Hindlimb muscle (tissue), 1 donor: ENCODE measurements at places on chromosomes 7 and 10. TPM values are rescaled to one million over a fixed set of nuclear protein-coding genes. Genes with fewer than 3 reads are reported as not detected.

- no peak for DNase-seq
Observed at GRCh38 chr7:50349963-50350944, 45.7 kb downstream of the IKZF1 start.

DNA sequence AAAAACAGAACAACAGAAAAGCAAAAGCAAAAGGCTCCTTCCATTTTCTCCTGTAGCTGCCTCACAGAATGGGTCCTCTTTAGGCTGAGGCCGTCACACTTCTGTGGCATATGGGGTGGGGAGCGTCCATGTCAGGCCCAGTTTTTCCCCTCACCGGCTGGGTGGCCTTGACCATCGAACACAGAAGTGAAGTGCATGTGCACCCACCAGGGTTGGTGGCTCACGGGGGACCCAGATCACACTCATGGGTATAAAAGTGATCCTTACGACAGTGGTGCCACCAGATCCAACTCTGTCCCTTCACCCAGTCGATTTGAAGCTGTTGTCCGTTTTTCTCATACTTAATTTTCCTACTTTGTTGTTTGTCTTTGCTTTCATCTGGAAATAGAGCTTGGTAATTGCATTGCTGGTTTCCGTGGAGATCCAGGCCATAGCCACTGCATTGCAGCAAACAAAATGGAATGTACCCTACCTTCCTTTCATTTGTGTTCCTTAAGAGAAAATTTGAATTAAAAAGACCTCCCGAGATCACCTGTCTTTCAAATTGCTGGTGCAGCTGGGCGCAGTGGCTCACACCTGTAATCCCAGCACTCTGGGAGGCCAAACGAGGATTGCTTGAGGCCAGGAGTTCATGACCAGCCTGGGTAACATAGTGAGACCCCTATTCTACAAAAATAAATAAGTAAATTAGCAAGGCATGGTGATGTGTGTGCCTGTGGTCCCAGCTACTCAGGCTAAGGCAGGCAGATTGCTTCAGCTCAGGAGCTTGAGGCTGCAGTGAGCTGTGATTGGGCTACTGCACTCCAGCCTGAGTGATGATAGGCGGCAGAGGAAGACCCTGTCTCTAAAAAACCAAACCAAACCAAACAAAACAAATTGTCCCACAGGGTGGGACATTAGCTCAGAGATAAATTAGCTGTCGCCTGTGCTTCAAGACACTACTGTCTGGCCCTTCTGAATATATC is 10.7 kb upstream of the GJD4 start:
- no peak for DNase-seq

HOXA6 gene
- 5.6 TPM for polyA plus RNA-seq

MYOZ1 gene
- 768 TPM for polyA plus RNA-seq

DNA sequence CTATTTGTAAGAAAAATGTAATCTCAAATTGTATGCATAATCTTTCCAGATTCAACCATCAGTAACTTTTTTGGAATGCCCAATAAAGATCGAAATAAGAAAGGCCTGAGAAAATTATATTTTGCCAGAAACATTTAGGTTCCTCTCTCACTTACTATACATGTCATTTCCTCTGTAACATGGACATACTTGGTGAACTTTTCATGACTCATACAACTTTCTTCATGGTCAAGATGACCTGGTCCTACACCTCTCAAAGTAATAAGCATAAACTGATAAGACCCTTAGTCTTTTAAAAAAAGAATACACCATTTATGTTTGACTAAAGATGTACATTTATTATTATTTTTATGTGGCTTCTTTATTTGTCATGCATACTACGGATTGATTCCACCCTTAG is 125.3 kb downstream of the REEP3 start:
- no peak for DNase-seq

SUMF2 gene
- 60.2 TPM for polyA plus RNA-seq
